Ascending aorta (tissue), 2 donors: ENCODE measurements at places on chromosomes 2 and 18.

GRCh38 chr2:70425682-70426301 is 123.9 kb upstream of the FAM136A start:
- no peak for DNase-seq

GRCh38 chr2:1976728-1977416 is 232.6 kb upstream of the PXDN start:
- DNase-seq: no peak

GRCh38 chr2:105278654-105279053 is 37.1 kb downstream of the GPR45 start:
- DNase-seq: no peak

- DNase-seq: no peak
Measured at GRCh38 chr2:216971593-216971992, 111.7 kb upstream of the TNP1 start.

DNA sequence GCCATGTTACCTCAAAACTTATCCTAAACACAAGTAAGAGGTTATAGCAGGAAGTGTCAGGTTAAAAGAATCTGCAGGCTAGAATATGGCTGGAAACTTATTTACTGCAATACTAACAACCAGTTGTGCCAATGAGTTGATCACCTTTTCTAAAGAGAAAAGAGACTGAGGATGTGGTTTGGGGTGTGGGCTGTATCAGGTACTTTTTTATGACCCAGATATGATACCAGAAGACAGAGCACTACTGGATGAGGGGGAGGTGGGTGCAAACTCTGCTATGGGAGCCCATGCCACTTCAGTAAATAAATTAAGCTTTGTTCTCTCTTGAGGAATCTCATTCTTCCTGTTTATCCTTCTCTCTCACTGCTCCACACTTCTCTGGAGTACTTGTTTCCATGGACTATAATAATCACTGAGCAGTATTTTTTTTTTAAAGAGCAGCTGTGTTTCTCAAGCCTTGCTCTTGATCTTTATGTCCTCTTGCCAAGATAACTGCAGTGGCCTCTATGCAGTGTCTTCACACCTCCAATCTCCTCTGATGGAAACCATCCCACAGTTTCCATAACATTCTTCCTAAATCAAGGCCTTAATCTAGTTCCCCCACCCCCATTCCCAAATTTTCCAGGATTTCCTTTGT is 51.2 kb upstream of the NOSTRIN start:
- no peak for DNase-seq

- DNase-seq: no peak
Measured at GRCh38 chr2:12397854-12398253, 318.9 kb upstream of the TRIB2 start.

DNA sequence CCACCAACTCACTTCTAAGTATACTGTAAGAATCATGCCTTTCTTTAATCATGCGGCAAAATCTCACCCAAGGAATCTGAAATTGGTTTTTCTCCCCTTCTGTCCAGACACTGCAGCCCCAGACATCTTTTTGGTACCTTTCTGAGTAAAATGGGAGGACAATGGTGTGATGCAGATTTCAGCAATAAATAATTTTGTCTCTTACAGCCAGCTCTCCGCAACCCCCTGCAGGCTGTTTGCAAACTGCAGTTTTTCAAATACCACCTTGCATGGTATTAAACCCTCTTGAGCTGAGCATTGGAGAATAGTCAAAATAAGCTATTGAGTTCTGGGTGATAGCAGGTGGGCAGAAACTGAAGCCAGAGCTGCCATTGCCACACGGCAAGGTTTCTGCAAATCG is 32.2 kb downstream of the GPR39 start:
- no peak for DNase-seq

DNA sequence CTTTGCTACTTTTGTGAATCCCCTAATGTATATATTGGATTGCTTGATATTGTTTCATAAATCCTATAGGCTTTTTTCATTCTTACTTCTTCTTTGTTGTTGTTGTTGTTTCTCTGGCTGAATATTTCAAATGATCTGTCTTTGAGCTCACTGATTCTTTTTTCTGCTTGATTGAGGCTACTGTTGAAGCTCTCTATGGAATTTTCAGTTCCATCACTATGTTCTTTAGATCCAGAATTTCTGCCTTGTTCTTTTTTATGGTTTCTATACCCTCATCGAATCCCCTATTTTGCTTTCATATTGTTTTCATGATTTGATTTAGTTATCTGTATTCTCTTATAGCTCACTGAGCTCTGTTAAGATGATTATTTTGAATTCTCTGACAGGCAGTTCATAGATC is 24.6 kb upstream of the RASGRP3 start:
- no peak for DNase-seq
